Stimulated activated CD8-positive, alpha-beta memory T cell treated with anti-CD3 and anti-CD28 coated beads, Interleukin-15, amount 100 ng/mL, for 4 hours (primary cell): ENCODE measurements at places on chromosomes 3 and 15.

DNA sequence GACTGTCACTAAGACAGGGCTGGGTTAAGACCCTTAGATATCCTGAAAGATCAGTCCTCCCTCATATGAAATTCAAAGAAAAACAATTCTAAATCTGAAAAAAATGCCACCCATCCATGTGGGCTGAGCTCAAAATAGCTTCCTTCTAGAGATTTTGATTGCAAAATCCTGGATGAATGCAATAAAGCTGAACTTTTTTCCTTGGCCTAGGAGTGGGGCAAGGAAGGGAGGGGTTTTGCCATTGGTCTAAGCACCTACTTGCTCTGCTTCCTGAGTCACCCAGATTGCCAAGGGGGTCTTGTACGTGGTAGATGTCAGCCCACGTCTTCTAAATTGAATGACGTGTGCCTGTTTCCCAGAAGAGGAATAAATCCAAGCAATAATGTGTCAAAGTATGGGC, 15.3 kb upstream of the SMAD3 start:
- DNase-seq, result no peak

GRCh38 chr3:171255236-171255806, 204.9 kb downstream of the TNIK start:
- DNase-seq, result no peak

DNA sequence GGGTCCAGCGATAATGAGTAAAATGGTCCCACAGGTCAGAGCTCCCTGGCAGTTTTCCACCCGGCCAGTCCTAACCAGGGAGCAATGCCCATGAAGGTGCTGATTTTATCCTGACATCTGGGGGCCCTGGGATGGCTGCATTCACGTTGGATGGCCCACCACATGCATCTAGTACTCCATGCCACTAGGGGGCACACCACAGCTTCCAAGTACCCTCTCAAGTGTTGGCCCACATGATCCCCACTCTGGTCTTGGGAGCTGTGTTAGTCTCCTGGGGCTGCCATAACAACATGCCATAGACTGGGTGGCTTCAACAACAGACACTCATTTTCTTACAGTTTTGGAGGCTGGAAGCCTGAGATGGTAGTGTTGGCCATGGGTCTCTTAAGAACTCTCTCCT, 225.5 kb downstream of the SLCO3A1 start:
- DNase-seq, result no peak

GRCh38 chr3:62109534-62109933, 263.8 kb downstream of the FEZF2 start:
- no peak for DNase-seq

DNA sequence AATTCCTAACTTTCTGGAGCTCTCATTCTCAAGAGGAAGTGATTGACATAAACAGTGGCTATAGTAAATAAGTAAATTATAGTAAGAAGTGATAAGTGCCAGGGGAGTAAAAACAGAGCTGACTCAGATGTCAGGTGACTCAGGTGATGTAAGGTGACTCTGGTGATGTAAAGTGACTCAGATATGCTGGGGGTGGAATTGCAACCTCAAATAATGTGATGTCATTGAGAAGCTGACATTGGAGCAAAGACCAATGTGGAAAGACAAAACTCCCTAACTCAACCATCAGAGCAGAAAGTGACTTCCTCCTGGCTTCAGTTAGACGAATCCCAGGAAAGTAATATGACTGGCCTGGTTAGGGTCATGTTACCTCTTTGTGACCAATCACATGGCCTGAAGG, 144.2 kb upstream of the SNTN start:
- DNase-seq, result no peak

DNA sequence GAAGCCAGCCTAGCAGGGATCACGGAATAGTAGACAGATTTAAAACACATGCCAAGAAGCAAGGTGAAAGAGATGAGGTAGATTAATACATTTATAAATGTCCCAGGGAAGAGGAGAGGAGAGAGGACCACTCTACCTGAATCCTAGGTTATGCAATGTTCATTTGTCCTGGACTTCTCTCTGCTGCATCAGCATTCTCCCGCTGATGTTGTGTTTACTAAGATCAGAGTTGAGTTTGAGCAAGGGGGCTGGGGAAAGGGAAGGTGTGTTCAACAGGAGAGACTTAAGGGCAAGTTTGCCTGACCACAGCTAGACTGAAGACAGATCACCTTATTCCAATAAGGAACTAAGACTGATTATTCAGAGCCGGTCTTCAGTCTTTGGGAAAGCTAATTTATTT, 1.1 kb upstream of the KPNA1 start:
- no peak for DNase-seq

DNA sequence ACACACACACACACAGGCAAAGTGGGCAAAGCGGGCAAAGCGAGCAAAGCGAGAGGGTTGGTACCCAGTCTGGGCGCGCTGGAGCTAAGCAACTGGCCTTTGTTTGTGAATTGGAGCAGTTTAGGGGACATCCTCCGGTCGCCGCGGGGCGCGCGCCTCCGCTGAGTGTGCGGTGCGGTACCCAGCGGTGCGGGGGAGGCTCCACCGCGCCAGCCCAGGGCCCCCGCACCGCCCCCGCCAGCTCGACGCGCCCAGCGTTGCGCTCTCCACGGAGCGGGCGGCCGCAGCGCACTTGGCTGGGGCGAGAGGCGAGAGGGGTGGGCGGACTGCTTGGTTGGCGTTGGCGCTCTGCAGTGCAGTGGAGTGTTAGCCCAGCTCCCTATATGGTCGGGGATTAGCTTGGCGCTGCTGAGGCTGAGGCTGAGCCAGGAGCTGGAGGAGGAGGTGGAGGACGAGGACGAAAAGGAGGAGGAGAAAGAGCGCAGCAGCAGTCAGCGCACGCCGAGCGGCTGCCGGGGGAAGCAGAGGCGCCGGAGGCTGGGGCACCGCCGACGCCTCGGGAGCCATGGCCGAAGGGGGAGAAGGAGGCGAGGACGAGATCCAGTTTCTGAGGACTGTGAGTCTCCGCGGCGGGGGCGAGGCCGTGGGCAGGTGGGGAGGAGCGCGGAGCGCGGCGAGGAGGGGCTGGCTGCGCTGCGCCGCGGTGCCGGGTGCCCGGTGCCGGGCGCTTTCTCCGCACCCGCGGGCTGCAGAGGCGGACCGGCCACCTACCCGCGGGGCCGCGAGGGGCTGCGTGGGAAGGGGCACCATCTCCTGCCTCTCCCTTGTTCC, at the start of gene RYR3:
Gene RYR3, plus strand, starts transcription at position 487 of the 831 bp plus-strand sequence. Its CDS starts 79 bp downstream, at position 566.
- DNase-seq, result no peak

- no peak for DNase-seq
Measured at GRCh38 chr3:154223519-154223918, 100.8 kb downstream of the DHX36 start.

DNA sequence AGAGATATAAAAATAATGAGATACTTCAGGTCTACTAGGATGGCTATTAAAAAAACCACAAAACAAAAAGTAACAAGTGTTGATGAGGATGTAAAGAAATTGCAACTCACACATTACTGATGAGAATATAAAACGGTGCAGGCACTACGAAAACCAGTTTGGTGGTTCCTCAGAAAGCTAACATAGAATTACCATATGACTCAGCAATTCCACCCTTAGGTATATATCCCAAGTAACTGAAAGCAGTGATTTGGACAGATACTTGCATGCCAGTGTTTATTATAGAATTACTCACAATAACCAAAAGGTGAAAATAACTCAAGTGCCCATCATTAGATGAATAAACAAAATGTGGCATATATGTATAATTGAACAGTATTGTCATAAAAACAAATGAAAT, 87.5 kb upstream of the MELTF start:
- no peak for DNase-seq

GRCh38 chr3:191982481-191982880, 521.5 kb downstream of the PYDC2 start:
- no peak for DNase-seq

DNA sequence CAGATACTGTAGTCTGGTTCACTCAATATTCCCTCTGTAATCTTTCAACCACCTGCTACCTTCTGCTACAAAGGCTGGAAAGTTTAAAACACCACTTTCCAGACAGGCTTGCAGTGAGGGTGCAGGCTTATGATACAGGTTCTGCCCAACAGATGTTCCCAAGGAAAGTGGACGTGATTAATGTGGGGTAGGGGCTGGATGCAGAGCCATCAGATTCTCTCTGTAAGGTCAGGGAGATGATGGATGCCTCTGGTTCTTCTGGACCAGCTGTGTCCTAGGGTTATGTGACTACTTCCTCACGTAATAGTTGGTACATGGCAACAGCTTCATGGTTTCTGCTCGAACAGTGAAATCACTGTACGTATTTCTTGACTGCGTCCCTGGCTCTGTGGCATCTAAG, 11.1 kb downstream of the GPR176 start:
- no peak for DNase-seq

- no peak for DNase-seq
Measured at GRCh38 chr3:126124896-126125295, 41.0 kb upstream of the SLC41A3 start.

GRCh38 chr3:44905446-44906157, 31.2 kb downstream of the TGM4 start:
- DNase-seq, result no peak

GRCh38 chr3:25471081-25471768, 43.2 kb downstream of the RARB start:
- no peak for DNase-seq

- DNase-seq, result no peak
Measured at GRCh38 chr3:188170461-188171459, 16.8 kb downstream of the LPP start.

- no peak for DNase-seq
Measured at GRCh38 chr15:51924156-51925068, 47.2 kb downstream of the LEO1 start.

DNA sequence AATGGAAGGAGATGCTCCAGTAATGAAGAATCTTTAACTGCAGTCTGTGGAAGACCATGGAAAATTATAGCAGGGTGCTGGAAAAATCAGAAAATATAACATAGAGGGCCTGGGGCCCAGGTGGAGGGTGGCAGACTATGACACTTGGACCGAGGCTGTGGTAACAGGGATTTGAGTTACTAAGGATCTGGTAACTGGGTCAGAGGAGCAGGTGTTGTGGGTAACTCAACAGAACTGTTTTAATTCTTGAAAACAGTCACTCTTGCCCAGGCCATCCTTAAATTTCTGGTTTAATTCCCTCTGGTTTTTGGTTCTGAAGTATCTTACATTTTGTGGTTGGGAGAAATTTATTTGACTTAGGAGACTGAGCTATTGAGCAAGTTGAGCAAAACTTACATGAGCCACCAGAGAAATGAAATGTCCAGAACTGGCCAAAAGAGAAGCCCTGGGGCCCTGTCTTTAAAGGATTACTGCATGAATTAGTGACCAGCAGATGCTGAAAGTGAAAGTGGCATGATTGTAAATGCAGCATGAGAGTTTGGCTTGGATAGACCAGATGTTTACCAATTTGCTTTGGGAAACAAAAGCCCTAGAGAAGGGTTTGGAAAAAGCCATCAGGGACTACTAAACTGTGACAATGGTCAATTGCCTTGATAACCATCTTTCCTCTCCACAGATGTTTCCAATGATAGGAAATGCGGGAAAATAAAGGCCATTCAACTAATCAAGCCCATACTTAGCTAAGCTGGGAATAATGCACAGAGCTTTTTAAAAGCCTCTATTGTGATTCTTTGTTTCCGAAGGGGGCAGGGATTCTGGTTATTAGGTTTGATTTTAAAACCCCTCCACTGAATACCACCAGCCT, 374.9 kb upstream of the TGFBR2 start:
- no peak for DNase-seq

GRCh38 chr3:47117807-47118364, 46.0 kb downstream of the SETD2 start:
- no peak for DNase-seq

DNA sequence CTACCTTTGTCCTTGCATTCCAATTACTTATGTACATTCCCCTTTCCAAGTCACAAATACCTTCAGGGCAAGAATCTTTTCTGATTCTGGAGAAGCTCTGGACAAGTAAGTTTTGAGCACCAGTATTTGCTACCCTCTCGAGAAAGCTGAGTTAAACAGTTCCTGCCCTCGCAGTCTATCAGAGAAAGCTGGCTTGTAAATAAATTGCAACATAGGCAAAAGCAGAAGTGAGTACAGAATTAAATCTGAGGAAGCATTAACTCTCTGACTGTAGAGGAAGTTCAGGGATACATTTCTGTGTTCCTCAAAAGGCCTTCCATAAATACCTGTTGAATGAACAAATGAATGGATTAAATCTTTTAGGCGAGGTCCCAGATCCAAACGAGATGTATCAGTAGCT, 1.2 kb downstream of the OSBPL11 start:
- no peak for DNase-seq

GRCh38 chr3:4633078-4634004, 140.2 kb downstream of the ITPR1 start:
- DNase-seq, result no peak
